ENCODE measurements at places on chromosomes 7 and 10.

DNA sequence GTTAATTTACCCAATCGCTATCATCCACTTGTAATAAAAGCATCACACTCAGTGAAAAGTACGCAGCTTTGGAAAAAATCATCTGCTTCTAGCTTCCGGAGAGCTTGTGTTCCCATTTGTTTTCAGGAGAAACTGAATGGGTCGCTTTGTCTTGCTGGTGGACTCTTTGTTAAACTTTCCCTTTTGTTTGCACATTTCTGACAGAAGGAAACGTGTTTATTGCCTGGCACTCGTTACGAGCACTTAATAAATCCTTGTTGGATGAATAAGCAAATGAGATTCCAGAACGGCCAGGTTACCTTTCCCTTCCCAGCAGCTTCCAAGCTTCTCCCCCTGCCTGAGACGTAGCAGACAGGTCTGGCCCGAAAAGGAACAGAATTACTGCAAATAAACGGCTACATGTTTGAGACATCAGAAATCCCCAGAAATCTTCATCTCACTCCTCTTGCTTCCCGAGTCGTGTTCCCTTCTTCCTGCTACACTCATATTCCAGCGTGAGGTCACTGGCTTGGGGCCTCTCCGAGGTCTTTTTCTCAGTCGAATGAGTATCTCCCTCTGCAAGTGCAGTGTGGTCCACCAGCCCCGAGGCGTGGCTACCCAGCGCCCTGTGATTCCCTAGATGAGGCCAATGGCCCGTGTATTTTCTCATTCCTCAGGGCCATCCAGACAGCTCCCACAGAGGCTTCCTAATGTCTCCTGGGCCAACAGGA lies 167.2 kb downstream of the FRMD4A start:
- DNase-seq: no peak

GRCh38 chr10:78559661-78560340 lies 509.0 kb upstream of the ZMIZ1 start:
- DNase-seq: no peak

- DNase-seq: no peak
Observed at GRCh38 chr7:54680377-54681005, 78.5 kb downstream of the SEC61G start.

- no peak for DNase-seq
Observed at GRCh38 chr10:33889371-33889770, 554.9 kb upstream of the NRP1 start.

DNA sequence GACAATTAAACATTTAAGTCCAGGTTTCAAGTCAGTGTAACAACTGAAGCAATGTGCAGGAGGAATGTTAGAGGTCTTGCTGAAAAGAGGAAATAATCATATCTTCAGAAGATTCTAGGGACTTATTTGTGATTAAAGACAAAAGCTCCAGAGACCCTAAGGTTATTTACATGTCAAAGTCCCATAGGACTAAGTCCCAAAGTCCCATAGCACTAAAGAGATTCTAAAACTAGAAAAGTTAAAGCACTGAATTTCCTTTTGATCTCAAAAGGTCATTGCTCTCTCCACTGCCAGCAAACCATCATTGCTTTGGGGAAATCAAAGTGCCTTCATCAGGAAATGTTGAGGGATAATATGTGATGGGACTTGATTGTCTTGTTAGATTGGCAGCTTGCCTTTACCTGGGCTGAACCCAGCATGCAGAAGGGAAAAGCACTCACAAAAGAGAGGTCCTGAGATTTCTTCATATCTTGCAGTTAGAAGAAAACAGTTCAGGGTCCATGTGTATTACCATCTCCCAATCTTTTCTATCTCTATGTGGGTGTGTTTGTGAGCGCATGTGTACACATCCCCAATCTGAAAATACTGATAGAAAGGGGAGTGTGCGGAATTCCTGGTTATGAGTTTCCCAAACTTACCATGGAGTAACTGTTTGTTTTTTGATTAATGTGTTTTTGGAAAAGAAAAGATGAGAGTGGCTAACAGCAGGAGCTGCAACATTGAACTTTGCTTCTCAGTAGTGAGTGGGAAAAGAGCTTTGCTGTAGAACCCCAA lies 21.8 kb downstream of the NUDT13 start:
- DNase-seq: peak; percentile 45

DNA sequence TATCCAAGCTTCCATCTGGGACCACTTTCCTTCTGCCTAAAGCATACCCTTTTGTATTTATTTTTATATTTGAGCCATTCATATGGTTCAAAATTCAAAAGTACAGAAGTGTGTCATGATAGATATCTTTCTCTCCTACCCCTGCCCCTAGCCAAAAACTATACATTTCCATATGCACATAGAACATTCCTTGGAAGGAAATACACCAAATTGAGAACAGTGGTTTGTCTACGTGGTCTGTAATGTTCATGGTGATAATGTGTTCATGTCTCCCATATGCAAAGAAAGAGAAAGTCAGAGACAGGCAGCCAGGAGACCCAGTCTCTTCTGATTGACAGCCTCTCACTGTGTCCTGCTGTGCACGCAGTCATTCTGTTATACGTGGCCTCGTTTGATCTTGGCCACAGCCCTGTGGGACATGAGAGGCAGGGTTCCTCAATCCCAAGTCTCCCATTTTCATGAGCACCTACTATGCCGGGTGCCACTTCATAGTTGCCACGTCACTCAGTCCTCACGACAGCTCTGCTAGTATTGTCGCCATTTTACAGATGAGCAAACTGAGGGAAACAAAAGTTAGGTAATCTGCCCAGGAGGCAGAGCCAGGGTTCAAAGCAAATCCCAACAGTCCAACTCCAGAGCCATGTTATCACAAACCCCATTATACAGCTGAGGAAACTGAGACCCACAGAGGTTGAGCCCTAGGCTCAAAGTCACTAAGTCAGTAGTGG lies 8.0 kb upstream of the CDH23 start:
- no peak for DNase-seq

DNA sequence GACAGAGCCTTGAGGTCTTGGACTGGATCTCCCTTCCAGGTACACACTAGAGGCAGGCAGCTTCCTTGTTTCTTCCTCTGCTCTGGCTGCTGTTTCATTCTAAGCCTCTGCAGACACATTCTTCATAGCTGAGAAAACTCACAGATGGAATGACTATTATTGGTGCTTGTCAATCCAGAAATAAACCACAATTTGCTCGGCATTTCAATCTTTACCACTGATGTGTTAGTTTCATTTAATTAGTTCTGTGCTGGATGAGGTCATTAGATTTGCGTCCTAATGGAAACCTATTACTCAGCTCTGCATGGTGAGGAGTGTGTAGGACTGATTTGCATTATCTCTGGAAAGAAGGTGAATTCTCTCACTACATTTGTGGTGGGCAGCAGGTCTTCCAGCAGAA lies 392.5 kb downstream of the NRG3 start:
- no peak for DNase-seq

DNA sequence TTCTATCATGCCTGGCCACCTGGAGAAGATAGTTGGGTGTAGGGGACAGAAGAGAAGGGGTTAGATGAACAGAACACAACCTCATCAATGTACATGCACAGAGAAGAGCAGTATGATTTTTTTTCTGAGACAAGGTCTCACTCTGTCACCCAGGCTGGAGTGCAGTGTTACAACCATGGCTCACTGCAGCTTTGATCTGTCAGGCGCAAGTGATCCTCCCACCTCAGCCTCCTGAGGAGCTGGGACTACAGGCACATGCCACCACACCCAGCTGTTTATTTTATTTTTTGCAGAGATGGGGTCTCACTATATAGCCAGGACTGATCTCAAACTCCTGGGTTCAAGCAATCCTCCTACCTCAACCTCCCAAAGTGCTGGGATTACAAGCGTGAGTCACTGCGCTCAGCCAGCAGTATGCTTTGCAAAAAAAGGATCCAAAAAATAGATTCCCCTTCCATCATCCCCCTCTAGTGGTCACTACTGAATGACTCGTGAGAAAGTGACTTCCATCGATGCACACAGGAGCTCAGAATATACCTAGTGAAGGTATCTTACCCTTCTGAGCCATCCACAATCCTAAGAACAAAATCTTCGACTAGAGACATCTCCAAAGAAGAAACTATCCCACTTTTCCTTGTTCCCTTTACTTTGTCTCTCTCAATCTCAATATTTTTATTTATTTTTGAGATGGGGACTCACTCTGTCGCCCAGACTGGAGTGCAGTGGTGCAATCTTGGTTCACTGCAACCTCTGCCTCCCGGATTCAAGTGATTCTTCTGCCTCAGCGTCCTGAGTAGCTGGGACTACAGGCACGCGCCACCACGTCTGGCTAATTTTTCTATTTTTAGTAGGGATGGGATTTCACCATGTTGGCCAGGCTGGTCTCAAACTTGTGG lies 21.0 kb downstream of the ZCWPW1 start:
- DNase-seq: no peak

DNA sequence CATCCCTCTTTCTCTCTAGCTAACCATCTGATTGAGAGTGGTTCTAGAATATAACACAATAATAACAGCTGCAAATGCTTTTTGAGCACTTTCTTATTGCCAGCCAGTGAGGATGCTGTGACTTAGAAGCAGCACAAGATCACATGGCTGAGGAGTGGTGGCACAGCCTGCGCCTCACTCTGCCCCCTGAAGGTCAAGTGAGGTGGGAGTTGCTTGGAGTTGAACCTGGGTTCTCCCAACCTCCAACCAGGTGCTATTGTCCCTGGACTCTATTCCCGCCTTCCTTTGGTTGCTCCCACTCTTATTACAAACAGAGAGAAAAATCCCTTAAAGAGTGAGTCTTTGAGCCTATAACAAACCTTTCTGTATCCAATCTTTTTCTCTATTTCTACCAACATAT lies 280.3 kb upstream of the PODXL start:
- no peak for DNase-seq

DNA sequence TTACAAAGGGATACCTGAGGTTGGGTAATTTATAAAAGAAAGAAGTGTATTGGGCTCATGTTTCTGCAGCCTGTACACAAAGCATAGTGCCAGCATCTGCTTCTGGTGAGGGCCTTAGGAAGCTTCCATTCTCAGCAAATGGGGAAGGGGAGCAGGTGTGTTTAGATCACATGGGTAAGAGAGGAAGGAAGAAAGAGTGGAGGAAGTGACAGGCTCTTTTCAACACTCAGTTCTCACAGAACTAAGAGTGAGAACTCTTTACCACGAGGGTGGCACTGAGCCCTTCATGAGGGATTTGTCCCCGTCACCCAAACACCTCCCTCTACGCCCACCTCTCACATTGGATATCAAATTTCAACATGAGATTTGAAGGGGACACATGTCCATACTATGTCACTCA lies 506 bp upstream of the FAM170B start:
- no peak for DNase-seq

- no peak for DNase-seq
Observed at GRCh38 chr7:120486164-120486563, 213.2 kb downstream of the KCND2 start.

DNA sequence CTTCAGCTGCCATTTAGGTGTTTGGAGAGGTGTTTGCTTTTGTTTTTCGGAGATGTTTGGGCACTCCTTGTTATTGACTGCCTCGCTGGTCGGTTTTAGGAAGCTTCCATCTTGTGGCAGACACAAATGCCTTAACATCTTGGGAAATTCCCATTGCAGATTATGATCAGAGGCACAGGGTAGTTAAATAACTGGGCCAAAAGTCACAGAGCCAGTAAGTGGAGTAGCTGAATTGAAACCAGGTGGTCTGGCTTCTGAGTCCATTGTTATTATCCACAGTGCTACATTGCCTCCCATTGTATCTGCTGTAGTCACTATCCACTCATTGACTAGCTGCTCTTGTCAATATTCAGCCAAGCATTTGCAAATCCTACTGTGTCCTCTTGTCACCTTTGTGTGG lies 138.2 kb upstream of the PLPP4 start:
- DNase-seq: no peak

DNA sequence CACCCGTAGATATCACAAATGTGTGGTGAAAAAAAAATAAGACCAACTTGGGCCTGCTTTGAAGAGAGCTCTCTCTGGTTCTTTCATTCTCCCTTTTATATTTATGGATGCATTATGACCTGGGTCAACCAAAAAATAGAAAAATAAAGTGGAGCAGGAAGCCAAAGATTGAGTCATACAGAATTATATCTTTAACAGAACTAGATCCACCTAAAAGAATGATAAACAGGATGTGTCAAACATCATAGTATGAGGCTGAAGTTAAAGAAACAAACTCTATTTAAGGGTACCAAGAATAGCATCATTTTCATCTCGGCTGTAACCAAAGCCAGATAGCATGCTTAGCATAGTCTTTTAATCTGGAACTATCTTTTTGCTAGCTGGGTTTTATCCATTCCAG lies 28.8 kb upstream of the NMT2 start:
- no peak for DNase-seq

GRCh38 chr10:37747081-37747480 lies 110.3 kb downstream of the ZNF248 start:
- DNase-seq: no peak

DNA sequence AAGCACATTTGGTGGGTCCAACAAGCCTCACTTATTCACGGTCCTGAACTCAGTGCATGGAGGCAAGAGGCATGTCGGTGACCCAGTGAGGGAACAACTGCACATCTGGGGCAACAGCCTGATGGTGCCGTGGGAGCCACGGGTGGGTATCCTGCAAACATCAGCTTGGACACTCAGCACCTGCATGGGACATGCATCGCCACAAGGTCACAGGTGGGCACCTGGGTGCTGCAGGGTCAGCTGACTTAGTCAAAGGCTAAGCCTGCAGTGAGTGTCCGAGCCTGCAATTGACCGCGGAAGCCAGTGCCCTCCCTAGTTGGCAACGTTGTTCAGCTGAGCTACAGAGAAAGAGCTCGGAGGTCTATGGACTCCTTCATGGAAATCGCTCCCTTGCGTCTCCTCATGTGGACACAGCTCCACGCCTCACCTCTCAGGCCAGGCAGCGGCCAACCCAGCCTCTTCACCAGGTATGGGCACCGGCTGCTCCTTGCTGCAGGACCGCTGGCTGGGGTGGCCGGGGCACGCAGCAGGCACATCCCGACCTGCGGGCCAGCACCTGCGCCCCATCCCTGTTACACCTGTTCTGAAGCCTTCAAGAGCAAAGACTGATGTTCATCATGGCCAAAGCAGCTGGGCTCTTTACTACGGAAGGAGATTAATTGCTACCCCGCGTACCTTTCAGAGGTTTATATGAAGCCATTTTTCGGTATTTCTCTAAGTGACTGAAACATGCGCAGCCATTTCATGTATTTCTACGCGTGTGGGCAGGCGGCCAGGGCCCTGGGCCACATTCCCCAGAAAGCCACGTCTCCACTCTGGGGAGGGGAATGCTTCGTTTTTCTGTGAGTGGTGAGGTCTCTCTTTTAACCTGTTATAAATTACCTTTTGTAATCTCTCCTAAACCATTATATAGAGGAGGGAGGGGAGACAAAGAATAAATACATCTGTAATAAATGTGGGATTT lies 380.7 kb downstream of the DNAJB6 start:
- no peak for DNase-seq

GRCh38 chr7:76063525-76063924 lies 15.6 kb downstream of the MDH2 start:
- peak; percentile 76 for DNase-seq

- no peak for DNase-seq
Observed at GRCh38 chr10:23692736-23693135, 253.9 kb downstream of the OTUD1 start.

GRCh38 chr7:6271694-6272440 lies 557 bp downstream of the CYTH3 start:
- peak; percentile 55 for DNase-seq

GRCh38 chr7:87600130-87601124 lies at the start of gene ABCB1:
Gene ABCB1 (minus strand): TSS chr7:87600884. CDS start chr7:87600184, 700 bp downstream.
- DNase-seq: peak; percentile 91

- DNase-seq: no peak
Observed at GRCh38 chr10:113663908-113664307, at the start of gene NRAP. Gene NRAP (minus strand): TSS chr10:113664041. CDS start chr10:113663882, 159 bp downstream.

GRCh38 chr10:7444551-7445121 lies 33.8 kb upstream of the SFMBT2 start:
- no peak for DNase-seq

GRCh38 chr10:81116990-81117389 lies 579.3 kb downstream of the SH2D4B start:
- DNase-seq: no peak

GRCh38 chr10:32738958-32739357 lies 219.1 kb downstream of the ITGB1 start:
- DNase-seq: no peak
